SW480 (cell line): ENCODE measurements at places on chromosomes 16 and 17.

GRCh38 chr17:69222707-69223258, 5.8 kb downstream of the ABCA10 start:
- no peak for DNase-seq

DNA sequence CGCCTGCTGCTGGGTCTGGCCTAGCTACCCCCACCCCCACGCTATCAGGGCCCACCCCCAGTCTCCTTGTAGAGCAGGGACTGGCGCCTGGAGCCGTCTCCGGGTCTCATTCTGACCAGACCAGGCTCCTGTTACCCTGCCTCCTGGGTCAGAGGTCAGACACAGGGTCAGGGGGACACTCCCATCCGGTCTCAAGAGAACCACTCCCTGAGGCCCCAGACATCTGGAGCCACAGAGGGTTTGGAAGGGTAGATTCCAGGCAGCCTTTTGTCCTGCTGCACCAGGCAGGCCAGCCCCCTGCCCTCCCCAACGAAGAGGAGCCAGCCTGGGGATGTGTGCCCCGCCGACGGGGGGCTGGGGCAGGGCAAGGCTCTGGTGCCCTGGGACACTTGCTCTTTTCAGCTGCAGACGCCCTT, 944 bp upstream of the WFIKKN1 start:
- no peak for DNase-seq

GRCh38 chr17:30351735-30352134, 17.9 kb upstream of the TMIGD1 start:
- no peak for DNase-seq

GRCh38 chr17:4950075-4950745, 709 bp upstream of the ENO3 start:
- DNase-seq, result no peak

DNA sequence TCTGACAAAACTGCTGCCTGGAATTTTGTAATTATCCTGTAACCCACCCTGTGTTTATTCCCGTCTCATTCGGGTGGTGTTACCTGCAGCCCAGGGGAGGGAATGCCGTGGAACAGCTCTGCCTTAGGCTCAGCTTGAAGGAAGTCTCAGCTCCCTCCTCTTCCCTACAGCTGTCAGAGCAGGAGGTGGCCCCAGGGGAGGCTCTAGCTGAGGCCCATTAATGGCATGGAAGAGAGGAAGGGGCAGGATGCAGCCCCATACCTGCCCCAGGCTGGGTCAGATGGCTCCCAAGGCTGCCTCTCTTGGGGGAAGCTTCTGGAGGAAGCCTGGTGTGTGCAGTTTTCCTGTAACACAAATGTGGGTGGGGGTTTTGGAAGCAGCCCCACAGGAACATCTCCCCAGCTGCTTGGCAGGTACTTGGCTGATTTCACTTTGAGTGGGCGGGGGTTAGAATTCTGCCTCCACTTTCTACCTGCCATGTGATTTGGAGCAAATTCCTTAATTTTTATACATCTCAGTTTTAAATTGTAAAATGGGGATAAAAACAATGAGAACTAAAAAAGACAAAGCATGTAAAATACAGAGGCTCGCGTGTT, 103.9 kb downstream of the MGAT5B start:
- DNase-seq, result no peak

- no peak for DNase-seq
Observed at GRCh38 chr17:72991651-72992050, 100.8 kb downstream of the SLC39A11 start.
